ENCODE measurements at places on chromosomes 1 and 21.
A peak's percentile ranks its signal among the peaks of the same experiment; 100 is the strongest.

GRCh38 chr1:201537891-201538611 lies 876 bp upstream of the NAV1 start:
- no peaks in the 10 kb centered on the region for H3K4me1 ChIP-seq
- H3K4me3 ChIP-seq: peak overlapping the region; percentile 92
- H3K27me3 ChIP-seq: peaks cover 7% of the 10 kb centered on the region
- no peak overlapping the region for H3K27ac ChIP-seq

- H3K27ac ChIP-seq: no peak overlapping the region
- peaks cover 19% of the 10 kb centered on the region for H3K36me3 ChIP-seq
- no peak overlapping the region for H3K4me3 ChIP-seq
- DNase-seq: no peak
- peaks cover 1% of the 10 kb centered on the region for H3K4me1 ChIP-seq
Measured at GRCh38 chr1:202800742-202801141, 7.5 kb downstream of the KDM5B start.

DNA sequence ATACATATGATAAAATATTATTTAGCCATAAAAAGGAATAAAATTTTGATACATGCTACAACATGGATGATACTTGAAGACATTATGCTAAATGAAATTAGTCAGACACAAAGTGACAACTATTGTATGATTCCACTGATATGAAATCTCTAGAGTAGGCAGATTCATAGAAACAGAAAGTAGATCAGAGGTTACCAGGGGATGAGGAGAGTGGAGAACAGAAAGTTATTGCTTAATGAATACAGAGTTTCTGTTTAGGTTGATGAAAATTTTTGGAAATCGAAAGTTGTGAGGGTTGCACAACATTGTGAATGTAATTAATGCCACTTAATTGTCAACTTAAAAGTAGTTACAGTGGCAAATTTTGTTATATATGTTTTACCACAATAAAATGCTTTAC lies 315.7 kb upstream of the USP25 start:
- no peaks in the 10 kb centered on the region for H3K4me1 ChIP-seq
- no peak for DNase-seq
- no peak overlapping the region for H3K27ac ChIP-seq
- no peak overlapping the region for H3K4me3 ChIP-seq
- no peaks in the 10 kb centered on the region for H3K27me3 ChIP-seq
- H3K36me3 ChIP-seq: peaks cover 5% of the 10 kb centered on the region

- H3K27me3 ChIP-seq: no peaks in the 10 kb centered on the region
- H3K4me3 ChIP-seq: no peak overlapping the region
- no peak for DNase-seq
- no peaks in the 10 kb centered on the region for H3K36me3 ChIP-seq
Measured at GRCh38 chr1:101108111-101108500, 82.5 kb upstream of the DPH5 start.

DNA sequence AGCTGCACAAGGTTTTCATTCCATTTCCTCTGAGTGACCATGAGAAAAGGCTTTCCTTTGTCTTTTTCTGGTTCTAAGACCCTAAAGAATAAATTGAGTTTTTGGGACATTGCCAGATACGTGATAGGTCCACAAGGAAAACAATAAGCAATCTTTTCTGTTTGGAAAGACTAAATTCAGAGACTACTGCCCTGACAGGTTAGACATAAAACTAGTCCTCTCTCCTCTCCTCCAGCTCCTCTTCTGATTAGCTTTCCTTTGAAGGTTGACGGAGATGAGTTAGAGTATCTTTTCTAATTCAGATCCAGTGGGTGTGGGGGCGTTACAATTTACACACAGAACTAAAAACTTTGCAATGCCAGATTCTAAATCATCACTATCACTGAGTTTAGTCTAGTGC lies 57.8 kb upstream of the C1orf53 start:
- H3K4me1 ChIP-seq: peaks cover 4% of the 10 kb centered on the region
- H3K27ac ChIP-seq: no peak overlapping the region
- no peak for DNase-seq
- H3K36me3 ChIP-seq: no peaks in the 10 kb centered on the region

DNA sequence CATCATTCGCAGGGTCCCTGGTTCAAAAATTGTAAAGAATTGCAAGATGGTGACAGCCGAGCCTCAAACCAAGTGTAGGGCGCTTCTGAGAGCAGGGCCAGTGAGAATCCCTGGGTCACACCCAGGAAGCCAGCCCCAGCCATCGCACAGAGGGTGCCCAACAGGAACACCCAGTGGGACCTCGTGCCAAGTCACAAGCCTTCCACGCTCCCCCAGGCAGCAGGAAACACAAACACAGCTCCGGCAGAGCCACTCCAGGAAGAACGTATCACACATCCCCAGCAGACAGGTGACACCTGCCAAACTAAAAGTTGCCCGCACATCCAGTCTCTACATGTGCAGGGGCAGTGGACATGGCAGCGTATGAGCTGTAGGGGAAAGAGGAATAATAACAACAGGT lies 20.2 kb downstream of the DHRS3 start:
- no peak overlapping the region for H3K27ac ChIP-seq
- DNase-seq: no peak
- no peaks in the 10 kb centered on the region for H3K27me3 ChIP-seq
- peaks cover 2% of the 10 kb centered on the region for H3K36me3 ChIP-seq
- no peak overlapping the region for H3K4me3 ChIP-seq

DNA sequence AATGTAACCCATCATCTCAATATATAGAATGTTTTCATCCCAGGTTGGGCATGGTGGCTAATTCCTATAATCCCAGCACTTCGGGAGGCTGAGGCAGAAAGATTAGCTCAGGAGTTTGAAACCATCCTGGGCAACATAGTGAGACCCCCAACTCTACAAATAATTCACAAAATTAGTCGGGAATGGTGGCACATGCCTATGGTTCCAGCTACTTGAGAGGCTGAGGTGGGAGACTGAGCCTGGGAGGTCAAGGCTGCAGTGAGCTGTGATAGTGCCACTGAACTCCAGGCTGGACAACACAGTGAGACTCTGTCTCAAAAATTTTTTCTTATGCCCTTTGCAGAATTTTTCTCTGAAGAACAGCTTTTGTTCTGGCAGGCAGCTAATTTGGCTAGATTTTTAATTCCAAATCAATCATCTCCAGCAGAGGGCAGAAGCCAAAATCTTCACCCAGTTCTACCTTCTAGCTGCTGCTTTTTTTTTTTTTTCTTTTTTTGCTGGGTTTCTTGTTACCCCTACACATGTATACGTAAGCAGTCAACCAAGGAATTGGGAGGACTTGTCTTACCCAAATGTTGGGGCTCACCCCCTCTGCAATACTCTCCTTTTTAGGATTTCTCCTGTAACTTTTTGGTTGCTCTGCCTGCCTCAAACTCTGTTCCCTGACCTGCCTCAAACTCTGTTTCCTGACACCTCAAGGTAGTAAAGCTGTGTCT lies 2.7 kb upstream of the RAD54L start:
- H3K27me3 ChIP-seq: no peaks in the 10 kb centered on the region
- no peaks in the 10 kb centered on the region for H3K4me1 ChIP-seq
- DNase-seq: no peak
- H3K4me3 ChIP-seq: no peak overlapping the region

DNA sequence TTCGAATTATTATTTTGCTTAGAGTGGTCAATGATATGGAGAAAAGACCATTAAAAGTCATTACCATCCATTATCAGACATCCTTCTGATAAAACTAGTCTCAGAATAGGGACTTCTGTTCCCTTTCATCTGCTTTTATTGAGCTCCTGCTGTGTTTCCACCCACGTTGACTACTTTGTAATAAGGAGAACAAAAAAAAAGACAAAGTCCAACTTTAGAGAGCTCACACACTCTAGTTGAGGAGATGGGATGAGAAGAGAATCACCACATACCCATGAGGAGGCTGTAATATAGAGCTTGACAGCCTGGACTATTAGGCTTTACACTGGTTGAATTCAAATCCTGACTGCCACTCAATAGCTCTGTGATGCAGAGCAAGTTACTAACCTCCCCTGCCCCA lies 27.8 kb upstream of the ALDH9A1 start:
- DNase-seq: no peak
- H3K4me1 ChIP-seq: no peaks in the 10 kb centered on the region
- peaks cover 4% of the 10 kb centered on the region for H3K36me3 ChIP-seq
- H3K27me3 ChIP-seq: no peaks in the 10 kb centered on the region
- no peak overlapping the region for H3K4me3 ChIP-seq

DNA sequence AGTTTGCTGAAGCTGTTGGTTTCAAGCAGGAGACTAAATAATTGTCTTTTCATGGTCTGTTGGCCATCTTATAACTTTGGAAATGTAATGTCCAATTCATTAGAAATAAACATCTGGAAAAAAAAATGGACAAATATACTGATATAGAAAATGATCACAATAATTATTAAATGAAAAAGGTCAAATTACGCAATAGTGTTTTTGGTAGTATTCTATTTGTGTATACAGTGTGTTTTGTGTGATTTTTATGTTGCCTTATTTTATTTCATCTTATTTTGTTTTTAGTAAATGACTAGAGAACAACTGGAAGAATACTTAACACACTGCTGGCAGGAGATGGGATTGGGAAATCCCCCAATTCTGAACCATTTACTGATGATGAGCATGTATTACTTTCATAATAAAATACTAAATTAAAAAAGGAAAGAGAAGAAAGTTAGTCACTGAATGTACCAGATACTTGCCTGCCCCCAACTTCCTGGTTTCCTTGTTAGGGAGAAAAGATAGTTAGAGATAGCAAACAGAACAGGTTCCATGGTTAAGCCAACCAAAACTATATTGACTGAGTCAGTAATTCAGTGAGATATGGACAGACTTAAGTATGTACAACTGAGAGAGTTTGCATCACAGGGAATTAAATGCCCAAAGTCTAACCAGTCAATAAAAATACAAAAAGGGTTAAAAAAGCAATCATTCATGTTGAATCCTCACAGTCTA lies 24.0 kb upstream of the SAMD13 start:
- no peaks in the 10 kb centered on the region for H3K36me3 ChIP-seq
- no peak overlapping the region for H3K27ac ChIP-seq
- no peak overlapping the region for H3K4me3 ChIP-seq
- no peaks in the 10 kb centered on the region for H3K27me3 ChIP-seq

DNA sequence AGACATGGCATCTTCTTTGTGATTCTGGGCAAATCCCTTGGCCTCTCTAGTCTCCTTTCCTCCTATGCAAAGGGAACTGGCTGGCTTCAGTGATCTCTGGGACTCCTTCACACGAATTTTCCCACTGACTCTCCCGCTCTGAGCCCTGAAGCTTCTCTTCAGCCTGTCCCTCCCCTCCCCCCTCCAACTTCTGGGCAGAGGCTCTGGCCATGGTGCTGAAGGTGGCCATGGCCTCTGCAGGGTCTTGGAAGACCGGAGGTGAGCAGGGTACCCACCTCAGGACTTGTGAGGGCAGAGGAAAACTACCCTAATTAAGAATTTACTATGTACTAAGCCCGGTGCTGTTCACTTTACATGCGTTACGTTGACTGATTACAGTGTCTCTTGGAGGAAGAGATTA lies 29.4 kb upstream of the POU3F1 start:
- peaks cover 1% of the 10 kb centered on the region for H3K36me3 ChIP-seq
- H3K27ac ChIP-seq: no peak overlapping the region
- no peak overlapping the region for H3K4me3 ChIP-seq

GRCh38 chr1:1144843-1145546 lies 28.7 kb upstream of the TTLL10 start:
- no peak for DNase-seq
- H3K4me1 ChIP-seq: no peaks in the 10 kb centered on the region
- no peaks in the 10 kb centered on the region for H3K27me3 ChIP-seq
- H3K4me3 ChIP-seq: no peak overlapping the region
- H3K27ac ChIP-seq: no peak overlapping the region

GRCh38 chr1:200907611-200908097 lies 13.0 kb downstream of the INAVA start:
- H3K27ac ChIP-seq: no peak overlapping the region
- H3K4me3 ChIP-seq: no peak overlapping the region
- no peaks in the 10 kb centered on the region for H3K4me1 ChIP-seq
- no peak for DNase-seq
- no peaks in the 10 kb centered on the region for H3K27me3 ChIP-seq
- peaks cover 30% of the 10 kb centered on the region for H3K36me3 ChIP-seq

GRCh38 chr1:11697188-11697892 lies 5.8 kb downstream of the DRAXIN start:
- no peaks in the 10 kb centered on the region for H3K27me3 ChIP-seq
- peaks cover 5% of the 10 kb centered on the region for H3K36me3 ChIP-seq
- no peak overlapping the region for H3K27ac ChIP-seq
- DNase-seq: peak; percentile 64

DNA sequence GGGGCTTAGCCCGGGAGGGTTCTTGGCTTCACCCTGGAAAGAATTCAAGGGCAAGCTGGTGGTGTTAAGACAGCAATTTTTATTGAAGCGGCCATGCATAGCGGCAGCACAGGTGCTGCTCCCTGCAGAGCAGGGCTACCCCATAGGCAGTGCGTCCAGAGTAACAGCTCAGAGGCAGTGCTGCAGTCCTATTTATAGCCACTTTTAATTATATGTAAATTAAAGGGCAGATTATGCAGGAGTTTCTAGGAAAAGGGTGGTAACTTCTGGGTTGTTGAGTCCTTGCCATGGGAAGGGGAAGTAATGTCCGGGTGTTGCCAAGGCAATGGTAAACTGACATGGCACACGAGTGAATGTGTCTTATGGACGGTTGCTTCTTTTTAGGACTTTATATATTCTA lies 57.0 kb downstream of the VPS26C start:
- H3K27ac ChIP-seq: no peak overlapping the region
- no peaks in the 10 kb centered on the region for H3K27me3 ChIP-seq
- no peak overlapping the region for H3K4me3 ChIP-seq
- no peak for DNase-seq

DNA sequence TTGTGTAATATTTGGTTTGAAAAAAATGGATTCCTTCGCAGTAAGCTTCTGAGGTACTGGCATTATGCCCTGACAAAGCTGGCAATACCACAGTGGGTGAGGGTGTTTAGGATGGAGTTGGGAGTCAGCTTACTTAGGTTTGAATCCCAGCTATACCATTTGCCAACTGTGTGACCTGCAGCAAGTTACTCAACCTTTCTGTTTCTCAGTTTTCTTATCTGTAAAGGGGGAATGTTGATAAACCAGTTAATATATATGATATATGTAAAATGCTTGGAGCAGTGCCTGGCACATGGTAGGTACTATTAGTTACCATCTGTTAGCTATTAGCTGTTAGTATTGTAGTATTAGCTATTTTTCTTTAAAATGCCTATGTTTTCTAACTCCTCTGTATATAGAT lies 4.9 kb upstream of the HDGF start:
- H3K27ac ChIP-seq: no peak overlapping the region
- H3K36me3 ChIP-seq: no peaks in the 10 kb centered on the region
- H3K4me1 ChIP-seq: peaks cover 4% of the 10 kb centered on the region
- no peak overlapping the region for H3K4me3 ChIP-seq
- H3K27me3 ChIP-seq: no peaks in the 10 kb centered on the region

GRCh38 chr1:16521288-16521583 lies 7.2 kb upstream of the RNU1-1 start:
- no peaks in the 10 kb centered on the region for H3K27me3 ChIP-seq
- peak overlapping the region; percentile 90 for H3K4me3 ChIP-seq
- H3K4me1 ChIP-seq: no peaks in the 10 kb centered on the region
- DNase-seq: no peak
- no peak overlapping the region for H3K27ac ChIP-seq

DNA sequence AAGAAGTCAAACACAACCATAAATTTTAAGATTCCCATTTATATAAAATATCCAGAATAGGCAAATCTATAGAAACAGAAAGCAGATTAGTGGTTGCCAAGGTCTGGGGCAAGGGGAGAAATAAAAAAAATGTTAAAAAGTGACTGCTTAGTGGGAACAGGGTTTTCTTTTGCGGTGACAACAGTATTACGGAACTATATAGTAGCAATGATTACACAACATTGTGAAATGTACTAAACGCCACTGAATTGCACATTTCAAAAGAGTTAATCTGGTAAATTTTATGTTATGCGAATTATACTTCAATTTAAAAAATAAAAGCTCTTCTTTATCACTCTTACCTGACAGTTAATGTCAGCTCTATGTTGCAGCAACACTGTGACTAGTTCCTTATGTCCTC lies 105.2 kb downstream of the ACBD6 start:
- DNase-seq: no peak
- H3K36me3 ChIP-seq: peaks cover 23% of the 10 kb centered on the region
- no peak overlapping the region for H3K4me3 ChIP-seq
- no peaks in the 10 kb centered on the region for H3K4me1 ChIP-seq
- H3K27ac ChIP-seq: no peak overlapping the region
